ENCODE measurements at places on chromosomes 4 and X.

- DNase-seq, result no peak
Observed at GRCh38 chrX:150790021-150790420, 96.8 kb downstream of the MTMR1 start.

DNA sequence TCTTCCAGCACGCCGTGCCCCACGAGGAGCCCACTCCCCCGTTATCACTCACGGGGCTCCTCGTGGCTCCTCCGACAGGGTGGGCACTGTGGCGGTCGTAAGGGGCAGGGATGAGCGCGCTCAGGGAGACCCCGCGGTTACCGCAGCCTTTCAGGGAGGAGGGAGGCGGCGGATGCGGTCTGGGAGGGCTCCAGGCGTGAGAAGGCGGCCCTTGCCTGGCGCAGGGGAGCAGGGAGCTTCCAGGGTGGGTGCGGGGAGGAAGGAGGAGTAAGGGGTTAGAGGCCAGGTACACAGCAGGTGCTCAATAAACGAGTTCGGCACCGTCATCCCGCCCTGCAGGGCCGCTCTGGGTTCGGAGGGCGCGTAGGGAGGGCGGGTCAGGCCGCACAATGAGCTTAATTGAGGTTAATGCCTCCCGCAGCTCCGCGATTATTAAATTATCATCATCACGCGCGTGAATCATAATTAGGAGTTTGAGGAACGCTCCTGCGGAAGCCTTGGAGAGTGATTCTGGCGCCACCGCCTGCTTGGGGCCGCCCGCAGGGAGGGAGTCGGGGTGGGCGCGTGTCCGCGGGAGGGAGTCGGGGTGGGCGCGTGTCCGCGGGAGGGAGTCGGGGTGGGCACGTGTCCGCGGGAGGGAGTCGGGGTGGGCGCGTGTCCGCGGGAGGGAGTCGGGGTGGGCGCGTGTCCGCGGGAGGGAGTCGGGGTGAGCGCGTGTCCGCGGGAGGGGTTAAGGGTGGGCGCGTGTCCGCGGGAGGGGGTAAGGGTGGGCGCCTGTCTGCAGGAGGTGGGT lies 7.6 kb upstream of the NKX1-1 start:
- DNase-seq, result no peak

- DNase-seq, result no peak
Observed at GRCh38 chr4:170167678-170168077, 77.9 kb upstream of the AADAT start.

DNA sequence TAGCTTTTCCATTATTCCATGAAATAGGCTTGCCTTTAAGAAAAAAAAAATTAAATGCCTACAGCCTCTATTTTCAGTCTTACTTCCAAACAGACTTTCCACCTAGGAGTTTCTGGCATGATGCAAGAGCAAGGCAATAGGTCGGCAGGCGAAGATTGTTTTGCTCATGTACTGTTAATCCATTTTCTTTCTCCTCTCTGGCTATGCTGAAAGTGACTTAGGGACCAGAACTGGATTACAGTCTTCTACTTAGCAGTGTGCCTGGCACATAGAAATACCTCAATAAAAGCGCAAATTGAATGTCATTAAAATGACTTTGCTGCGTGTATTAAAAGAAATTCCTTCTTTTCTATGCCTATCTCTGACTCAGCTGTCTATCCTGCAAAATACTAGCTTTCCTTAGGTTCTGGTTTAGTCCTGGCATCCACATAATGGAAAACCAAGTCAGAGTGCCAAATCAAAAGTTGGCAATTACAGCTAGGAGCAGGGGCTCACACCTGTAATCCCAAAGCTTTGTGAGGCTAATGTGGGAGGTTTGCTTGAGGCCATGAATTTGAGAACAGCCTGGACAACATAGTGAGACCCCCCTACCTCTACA lies 51.9 kb downstream of the CC2D2A start:
- DNase-seq, result no peak

GRCh38 chrX:86263526-86263925 lies 115.3 kb downstream of the DACH2 start:
- DNase-seq, result no peak

DNA sequence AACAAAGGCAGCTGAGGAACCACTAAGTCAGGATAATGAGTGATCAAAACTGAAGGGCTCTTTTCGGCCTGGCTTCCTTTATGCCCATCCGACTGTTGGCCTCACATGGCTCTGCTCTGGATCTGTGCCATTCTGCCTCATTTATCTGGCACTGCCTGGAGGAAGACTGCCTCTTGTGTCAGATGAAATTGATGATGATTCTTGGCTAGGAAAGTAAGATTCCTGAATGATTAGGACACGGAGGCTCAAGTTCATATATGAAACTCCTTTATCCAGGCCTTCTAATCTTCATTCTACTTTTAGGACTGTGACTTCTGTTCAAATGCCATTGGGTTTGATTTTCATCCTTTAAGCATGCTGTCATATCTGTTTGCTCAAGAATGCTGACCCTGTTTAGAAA lies 475.4 kb upstream of the RPS6KA3 start:
- DNase-seq, result no peak

All from WERI-Rb-1 (cell line).